ENCODE measurements at places on chromosomes 6 and 20.

DNA sequence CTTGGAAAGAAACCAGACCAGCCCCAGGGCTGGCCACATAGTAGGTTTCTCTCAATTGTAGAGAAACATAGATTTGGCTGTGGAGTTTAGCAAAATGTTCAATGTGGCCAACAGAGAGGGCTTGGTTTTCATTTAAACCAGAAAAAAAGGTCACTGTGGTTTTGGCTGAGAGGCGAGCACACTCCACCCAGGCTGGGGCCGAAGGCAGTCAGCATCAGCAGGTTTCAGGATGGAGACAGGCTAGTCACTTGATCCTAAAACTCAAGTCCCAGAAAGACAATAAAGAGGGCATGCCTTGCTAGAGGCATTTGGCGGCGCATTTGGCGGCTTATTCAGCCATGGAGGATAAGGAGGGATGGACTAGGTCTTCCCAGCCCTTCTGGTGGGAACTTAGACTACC, 73.1 kb downstream of the PRND start:
- DNase-seq = no peak

GRCh38 chr20:46130534-46130933, 12.4 kb downstream of the CD40 start:
- no peak for DNase-seq

GRCh38 chr20:37917461-37917860, 14.5 kb downstream of the VSTM2L start:
- no peak for DNase-seq

- no peak for DNase-seq
Measured at GRCh38 chr6:98836962-98837944, 2.9 kb downstream of the POU3F2 start.

GRCh38 chr6:151325075-151326050, 66.0 kb downstream of the ZBTB2 start:
- DNase-seq = no peak

DNA sequence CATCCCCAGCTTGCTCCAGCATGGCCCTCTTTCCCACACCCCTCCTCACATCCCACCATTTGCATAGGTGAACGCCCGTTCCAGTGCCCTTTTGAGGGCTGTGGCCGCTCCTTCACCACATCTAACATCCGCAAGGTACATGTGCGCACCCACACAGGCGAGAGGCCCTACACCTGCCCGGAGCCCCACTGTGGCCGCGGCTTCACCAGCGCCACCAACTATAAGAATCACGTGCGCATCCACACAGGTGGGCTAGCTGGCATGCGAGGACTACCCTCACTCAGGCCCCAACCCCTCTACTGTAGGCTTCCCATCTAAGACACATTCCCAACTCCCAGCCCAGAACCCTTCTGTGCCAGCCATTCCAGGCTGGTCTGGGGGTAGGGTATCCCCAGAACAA, 6.1 kb upstream of the DEF6 start:
- no peak for DNase-seq

DNA sequence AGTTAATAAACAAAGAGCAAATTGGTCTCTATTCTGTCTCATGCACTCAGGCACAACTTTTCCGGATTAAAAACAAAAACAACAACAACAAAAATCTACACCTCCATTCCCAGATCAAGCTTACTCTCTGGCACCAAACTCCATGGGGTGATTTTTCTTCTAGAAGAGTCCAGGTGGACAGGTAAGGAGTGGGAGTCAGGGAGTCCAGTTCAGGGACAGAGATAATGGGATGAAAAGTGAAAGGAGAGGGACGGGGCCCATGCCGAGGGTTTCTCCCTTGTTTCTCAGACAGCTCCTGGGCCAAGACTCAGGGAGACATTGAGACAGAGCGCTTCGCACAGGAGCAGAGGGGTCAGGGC, 437 bp upstream of the HLA-A start:
- no peak for DNase-seq

GRCh38 chr6:5175635-5176034, 85.1 kb downstream of the LYRM4 start:
- DNase-seq = no peak
